ENCODE measurements at places on chromosomes 12 and 14.

DNA sequence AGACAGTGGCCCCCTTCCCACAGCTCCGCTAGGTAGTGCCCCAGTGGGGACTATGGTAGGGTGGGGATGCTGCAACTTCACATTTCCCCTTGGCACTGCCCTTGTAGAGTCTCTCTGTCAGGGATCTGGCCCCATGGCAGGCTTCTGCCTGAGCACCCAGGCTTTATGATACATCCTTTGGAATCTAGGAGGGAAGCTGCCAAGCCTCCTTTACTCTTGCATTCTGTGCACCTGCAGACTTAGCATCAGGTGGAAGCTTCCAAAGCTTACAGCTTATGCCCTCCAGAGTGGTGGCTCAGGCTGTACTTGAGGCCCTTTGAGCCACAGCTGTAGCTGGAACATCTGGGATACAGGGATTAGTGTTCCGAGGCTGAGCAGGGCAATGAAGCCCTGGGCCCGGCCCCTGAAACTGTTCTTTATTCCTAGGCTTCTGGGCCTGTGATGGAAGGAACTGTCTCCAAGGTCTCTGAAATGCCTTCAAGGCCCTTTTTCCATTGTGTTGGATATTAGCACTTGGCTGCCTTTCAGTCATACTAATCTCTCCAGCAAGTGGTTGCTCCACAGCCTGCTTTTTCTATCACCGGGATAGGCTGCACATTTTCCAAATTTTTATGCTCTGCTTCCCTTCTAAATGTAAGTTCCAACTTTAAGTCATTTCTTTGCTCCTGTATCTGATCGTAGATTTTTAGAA lies 22.2 kb upstream of the OR6J1 start:
- no peak for DNase-seq

- DNase-seq: no peak
These were observed 22.2 kb downstream of the CYP46A1 start for GRCh38 chr14:99706107-99706900.

DNA sequence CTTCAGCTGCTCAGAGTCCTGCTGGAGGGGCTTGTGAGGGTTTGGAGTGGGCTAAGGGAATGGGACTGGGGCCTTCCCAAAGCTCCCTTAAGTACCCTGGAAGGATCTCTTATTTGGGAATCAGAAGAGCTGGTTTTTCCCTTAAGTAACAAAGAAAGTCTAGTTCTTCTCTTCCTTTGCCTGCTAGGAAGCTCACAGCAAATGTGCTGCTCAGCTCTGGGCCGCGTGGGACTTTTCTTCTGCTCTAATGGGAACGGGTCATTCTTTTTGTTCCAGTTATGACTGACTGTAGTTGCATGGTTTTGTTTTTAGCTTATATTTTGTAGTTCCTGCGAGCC lies 6.0 kb downstream of the KIF26A start:
- DNase-seq: no peak

DNA sequence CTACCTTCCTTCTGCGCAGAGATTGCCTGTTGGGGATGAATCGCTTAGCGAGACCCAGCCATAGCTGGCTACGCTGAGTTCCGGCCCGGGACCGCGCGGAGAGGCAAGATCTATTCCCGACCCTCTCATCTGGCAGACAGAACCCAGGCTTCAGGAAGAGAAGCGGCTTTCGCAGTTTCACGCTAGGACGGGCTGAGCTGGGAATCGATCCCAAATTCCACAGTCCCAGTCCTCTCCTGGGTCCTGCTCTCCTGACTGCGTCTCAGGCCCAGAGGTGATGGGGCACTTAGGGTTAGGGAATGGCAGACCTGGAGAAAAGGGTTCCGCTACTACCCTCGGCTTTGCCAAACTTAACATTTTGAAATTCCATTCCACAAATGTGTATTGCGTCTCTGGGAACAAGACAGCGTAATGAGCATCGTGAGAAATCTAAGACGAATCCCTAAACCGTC lies 2.8 kb downstream of the PTPN21 start:
- no peak for DNase-seq

DNA sequence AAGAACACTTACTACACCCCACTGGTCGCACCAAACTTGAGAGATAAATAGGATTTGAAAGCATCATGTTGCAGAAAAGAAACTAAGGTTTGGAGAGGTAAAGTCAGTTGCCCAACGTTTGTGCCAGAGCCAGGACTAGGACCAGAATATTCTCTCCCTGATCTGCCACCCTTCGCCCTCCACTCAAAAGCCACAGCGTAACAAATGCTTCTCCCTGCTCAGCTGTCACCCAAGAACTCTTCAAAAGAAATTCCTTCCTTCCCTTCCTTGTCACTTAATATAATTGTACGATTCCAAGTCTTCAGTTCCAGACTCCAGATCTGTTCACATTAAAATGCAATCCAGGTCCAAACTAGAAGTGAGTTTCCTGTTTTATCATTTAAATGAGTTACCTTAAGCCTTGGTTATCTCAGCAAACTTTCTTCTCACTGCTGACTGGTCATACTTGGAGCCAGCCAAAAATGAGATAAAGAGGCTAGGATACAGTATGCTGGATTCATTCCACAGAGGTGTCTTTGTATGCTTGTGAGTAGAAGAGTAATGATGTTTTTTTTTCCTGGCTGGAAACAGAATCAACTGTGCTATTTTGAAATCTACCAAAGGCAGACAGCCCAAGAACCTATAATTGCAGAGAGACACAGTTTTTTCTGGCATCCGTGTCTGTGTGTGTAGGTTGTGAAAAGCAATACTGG lies 12.8 kb upstream of the PPFIBP1 start:
- no peak for DNase-seq

DNA sequence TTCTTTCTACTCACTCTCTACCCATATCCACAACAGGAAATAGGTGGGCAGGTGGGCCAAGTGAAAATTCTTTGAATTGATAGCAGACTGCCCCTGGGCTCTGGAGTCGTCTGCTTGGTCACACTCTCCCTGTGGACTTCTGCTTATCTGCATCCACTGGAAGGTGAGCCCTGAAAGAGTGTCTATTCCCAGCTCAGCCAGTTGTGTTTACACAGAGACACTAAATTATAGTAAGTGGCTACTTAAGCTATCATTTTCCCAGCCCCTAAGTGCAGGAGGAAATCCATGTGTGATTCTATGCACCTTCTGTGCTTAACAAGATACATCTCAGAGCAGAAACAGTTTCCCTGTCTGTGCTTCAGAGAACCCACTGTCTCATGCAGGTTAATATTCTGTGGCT lies 338.4 kb downstream of the FUT8 start:
- DNase-seq: peak; percentile 49

GRCh38 chr12:47033789-47034555 lies 45.4 kb upstream of the PCED1B start:
- no peak for DNase-seq

DNA sequence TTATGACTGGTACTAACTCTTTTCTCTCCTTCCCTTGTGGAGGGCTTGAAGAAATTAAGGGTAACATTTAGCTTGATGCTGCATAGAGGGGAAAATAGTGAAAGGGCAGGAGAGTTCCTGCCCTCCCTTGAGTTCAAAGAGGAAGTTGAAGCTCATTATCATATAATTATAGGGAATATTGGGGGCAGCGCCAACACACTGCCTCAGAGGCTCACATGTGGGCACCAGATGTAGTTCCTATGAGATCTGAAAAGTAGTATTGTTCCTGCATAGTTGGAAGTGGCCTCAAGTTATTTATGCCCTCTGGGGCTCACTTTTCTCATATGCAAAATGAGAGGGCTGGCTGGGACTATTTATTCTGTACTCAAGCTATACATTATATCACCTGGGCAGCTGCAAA lies 33.0 kb upstream of the FGF23 start:
- DNase-seq: peak; percentile 2

GRCh38 chr12:70754330-70754741 lies 117.1 kb upstream of the PTPRB start:
- DNase-seq: no peak

GRCh38 chr12:12350868-12351463 lies 924 bp upstream of the MANSC1 start:
- no peak for DNase-seq

GRCh38 chr14:78758333-78758732 lies 588.2 kb downstream of the NRXN3 start:
- peak; percentile 65 for DNase-seq

GRCh38 chr12:623865-624372 lies 39.3 kb downstream of the NINJ2 start:
- DNase-seq: no peak

Data from NCI-H1105 treated with DMSO at 0.1 percent for 48 hours (cell line).